ENCODE measurements at places on chromosomes 16 and 17.

DNA sequence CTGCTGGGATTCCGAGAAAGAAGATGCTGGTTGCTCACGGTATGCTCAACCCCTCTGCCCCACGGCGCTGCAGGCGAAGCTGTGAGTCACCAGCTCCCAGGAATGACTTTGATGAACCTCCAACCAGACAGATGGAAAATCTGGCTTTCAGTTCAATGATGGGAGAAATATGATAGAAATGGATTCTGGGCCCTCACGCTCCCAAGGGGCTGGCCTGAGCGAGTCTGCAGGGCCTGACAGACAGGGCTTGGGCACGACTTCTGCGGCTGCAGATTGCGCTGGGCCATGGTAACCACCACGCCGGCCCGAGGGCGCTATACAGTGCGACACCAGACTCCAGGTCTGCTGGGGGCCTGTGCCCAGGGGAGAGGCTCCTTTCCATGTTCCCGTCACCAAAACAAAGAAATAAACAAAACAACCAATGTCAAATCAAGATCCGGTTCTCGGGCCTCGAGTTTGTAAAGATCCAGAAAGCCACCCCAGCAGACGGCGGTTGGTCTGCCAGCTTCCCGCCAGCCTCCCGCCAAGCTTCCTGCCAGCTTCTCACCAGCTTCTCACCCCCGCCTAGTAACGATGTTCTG lies 11.1 kb upstream of the ABR start:
- DNase-seq, result no peak

DNA sequence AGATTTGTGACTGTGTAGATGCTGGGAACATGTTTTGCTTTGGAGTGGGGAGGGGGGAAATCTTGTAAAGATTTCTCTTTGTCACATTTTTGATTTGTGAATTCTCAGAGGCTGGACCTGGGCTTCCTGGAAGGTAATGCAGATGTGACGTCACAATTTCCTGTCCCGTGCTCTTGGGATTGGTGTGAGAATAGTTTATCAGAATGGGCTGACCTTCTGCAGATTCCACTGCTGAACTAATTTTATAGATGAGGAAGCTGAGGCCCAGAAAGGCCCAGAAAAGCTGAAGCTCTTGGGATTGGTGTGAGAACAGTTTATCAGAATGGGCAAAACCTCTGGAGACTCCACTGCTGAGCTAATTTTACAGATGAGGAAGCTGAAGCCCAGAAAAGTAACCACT lies 34.0 kb downstream of the HS3ST3B1 start:
- DNase-seq, result no peak

DNA sequence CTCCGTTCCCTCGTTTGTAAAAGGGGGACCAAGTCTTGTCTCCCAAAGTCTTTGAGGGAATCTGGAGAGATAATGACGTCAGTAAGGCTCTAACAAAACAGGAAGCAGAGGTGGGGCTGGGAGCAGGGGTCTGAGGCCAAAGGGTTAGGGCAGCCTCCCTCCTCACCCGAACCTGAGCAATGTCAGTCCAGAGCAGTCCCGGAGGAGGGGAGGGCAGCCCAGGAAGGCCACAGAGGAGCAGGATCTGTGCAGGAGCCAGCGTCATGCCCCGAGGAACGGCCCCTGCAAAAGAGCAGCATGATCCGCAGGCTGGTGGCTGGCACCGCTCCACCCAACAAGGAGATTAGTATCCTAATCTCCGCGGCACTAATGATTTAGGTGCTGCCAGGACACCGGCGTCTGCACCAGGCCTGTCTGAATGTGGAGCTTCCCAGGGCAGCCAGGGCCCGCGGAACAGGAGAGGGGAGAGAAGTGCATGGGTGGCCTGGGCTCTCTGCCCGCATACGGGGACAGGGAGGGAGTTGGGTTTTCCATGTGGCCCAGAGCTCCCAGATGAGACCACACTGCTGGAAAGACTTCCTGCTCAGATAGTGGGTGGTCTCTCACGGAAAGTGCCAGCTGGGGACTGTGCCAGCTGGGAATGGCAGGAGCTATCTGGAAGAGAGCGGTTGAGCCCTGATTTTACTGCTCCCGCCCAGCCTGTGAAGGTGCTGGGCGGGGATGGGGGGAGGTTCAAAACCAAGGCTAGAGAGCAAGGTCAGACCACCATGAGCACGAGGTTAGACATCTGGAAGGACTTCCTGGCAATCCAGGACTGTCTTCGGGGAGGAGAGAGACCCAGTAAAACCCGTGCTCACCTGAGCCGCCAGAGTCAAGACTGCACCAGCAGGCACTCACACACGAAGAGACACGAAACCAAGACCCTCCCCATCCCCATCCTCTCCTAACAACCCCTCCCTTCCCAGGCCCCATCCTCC lies 11.0 kb upstream of the KRT17 start:
- no peak for DNase-seq

DNA sequence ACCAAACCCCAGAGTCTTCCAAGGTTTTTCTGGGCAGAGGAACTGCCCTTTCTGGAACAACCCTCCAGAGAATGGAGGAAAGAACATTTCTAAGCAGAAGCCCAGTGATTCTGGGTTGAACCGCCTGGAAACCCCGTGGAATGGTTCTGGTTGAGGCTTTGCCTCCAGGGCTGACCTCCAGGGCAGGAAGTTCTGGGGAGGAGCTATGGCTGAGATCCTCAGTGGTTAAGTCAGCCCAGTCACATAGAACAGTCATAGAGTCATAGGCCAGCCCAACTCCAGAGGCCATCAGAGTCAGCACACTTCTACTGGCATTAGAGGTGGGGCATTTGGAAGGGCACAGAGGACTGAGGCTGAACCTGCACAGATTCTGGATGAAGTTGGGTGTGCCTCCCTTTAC lies 65.9 kb downstream of the SPACA3 start:
- no peak for DNase-seq

DNA sequence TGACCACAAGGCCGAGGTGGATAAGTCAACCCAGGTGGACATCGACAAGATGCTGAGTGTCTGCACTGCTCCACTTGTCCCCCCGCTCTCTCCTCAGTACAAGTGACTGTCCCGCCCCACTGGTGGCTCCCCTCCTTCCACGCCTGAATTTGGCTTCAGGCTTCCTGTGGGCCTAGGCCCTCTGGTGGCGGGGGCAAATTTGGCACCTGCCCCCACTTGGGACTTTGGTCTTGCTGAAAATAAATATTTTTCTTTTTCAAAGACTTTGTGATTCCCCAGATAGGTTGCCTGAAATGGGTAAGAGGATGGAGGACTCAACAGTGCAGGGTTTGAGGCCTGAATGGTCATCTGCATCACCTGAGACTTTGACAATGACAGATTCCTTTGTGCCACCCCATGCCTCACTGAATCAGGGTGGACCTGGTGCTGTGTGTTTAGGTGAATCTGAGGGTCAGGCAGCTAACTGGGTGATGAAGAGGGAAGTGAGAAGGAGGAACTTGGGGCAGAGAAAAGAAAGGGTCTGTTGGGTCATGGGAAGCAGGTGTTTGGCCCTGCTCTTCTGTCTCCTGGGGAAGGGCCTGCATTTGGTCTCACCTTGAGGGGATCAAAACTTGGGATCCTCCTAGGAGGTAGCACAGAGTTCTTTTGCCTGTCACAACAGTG lies 2.0 kb downstream of the C16orf86 start:
- DNase-seq, result no peak

- no peak for DNase-seq
These were observed 151.3 kb upstream of the IRX3 start for GRCh38 chr16:54437921-54438320.

DNA sequence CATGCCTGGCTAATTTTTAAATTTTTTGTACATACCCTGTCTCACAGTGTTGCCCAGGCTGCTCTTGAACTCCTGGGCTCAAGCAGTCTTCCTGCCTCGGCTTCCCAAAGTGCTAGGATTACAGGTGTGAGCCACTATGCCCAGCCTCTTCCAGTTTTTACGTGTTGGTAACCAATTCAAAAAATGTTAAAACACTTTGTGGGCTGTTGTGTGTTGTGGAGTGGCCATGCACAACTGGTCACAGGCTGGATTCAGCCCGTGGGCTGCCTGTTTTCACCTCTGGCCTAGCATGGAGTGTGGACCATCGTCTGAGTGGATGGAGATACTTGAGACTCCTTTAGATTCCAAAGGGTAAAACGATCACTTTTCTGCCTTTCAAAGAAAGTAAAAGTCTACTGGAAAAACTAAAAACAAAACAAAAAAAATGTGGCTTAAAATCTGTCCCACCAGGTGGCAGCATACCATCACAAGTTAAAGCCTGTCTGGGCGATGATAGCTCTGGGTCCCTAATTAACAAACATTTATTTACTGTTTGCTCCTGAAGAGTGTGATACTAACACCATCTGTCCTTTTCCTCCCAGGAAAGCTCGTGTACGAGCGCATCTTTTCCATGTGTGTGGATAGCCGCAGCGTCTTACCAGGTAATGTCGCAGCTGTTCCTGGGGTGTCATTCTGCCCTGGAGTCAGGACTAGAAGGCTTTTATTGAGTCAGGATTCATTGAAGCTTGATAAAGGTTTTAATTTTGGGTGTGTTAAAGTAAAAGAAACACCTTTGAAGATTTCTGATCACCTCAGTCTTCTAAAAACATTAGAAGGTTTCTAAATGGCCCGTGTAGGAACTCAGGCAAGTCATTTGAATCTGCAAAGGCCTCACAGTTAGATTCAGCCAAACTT lies 45.8 kb downstream of the VPS35L start:
- DNase-seq, result peak; percentile 49

GRCh38 chr17:57948555-57949420 lies 6.4 kb downstream of the CUEDC1 start:
- no peak for DNase-seq

DNA sequence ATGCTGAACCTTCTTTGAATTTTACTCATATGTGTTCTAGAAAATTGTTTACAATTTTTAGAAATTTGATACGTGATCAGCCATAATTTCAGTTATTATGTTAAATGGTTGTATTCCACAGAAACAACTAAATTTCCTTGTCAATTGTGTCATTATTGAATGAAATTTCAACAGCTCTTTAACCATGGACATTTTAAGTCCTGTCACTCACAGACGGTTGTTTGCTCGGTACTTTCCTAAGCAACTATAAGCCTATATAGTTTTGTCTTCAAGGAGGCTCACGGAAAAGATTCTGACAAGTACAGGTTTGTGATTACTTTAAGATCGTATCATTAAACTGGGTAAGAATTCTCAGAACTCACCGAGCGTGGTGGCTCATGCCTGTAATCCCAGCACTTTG lies 31.8 kb downstream of the SLC39A11 start:
- DNase-seq, result no peak

- DNase-seq, result no peak
These were observed 1.1 kb downstream of the KIF1C start for GRCh38 chr17:4998732-4999429.
